CD4-positive, alpha-beta T cell treated with Interferon alpha-2 for 1 hour (primary cell): ENCODE measurements at places on chromosomes 3 and 15.

DNA sequence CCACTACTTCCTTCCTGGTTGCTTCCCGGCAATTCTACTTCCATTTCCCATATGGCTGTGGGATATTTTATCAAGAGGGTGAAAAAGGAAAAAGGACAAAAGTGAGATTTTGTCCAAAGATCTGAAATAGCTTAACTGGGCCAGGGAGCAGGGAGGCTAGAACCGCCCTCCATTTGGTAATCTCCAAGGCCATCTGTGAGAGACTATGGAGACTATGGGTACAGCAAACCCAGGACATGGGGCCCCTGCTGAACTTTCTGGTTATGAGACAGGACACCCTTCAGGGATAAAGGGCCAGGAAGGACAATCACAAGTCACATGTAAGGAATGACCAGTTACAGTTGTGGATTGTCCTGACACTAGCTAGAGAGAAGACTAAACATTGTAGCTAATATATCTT lies 24.3 kb downstream of the ZSCAN2 start:
- no peak for DNase-seq

DNA sequence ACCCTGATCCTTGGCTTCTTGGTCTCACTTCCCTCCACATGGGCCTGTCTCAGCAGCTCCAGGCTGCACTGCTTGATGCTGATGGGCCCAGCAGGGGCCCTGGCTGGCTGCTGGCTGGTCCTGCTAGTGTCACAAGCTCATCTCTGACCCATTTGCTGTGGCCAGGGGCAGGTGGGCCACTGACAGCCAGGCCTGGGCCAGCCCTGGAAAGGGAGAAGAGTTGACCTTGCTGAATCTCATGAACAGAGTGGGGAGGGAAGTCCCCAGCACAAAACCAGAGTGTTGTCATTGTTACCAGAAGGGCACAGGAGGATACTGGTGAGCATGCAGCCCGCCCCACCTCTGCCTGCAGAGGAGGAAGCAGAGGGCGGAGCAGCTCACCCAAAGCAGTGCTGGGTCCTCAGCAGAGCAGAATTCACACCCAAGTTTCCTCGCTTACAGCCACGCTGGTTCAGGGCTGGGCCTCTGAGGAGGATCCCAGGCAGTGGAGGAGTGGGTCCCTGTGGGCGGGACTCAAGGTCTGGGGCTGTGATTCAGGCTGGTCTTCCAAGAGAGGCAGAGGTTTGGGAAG lies 7.6 kb upstream of the KLF15 start:
- no peak for DNase-seq

GRCh38 chr15:33746203-33746602 lies 222.1 kb upstream of the CHRM5 start:
- no peak for DNase-seq

GRCh38 chr15:50328116-50328515 lies 26.9 kb downstream of the GABPB1 start:
- no peak for DNase-seq

DNA sequence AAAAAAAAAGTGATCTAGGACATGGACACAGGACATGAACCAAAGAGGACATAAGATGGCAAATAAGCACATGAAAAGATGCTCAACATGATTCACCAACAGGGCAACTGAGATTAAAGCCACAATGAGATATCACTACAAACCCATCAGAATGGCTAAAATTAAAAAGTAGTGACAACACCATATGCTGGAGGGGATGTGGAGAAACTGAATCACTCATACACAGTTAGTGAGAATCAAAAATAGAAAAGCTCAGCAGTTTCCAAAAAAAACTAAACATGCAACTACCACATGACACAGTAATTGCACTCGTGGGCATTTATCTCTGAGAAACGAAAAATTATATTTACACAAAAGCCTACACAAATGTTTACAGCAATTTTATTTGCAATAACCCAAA lies 27.9 kb upstream of the ACKR4 start:
- no peak for DNase-seq

DNA sequence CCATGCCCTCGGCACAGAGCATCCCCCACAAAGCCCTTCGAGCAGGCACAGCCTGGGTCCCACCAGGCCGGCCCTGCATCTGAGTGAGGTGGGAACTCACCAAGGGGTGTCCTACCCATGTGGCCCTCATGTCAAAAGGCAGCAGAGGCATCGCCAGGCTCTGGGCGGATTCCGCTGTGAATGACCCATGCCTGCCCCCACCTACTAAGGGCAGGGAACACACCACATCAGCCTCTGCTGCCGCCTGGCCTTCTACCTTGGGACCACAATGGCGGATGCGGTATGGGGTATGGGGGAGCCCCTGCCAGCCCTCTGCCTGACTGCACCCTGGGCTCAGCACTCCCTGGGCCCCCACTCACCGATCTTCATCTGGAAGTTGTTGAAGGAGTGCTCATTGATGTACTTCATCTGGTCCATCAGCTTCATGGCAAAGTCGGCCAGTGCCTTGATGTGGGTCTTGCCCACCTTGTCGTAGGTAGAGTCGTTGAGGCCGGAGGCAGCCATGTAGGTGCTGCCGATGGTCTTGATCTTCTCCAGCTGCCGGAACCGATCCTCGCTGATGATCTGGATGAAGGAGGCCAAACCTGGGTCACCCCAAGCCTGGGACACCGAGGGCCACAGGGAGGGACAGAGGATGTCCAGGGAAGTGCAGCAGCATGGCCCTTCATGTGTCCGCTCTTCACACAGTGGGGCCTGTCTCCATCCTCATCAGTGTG lies 87.8 kb downstream of the SEC22A start:
- no peak for DNase-seq

- DNase-seq = peak; percentile 53
These were observed 141.8 kb downstream of the EEFSEC start for GRCh38 chr3:128294999-128295468.

- DNase-seq = no peak
These were observed 316.1 kb downstream of the TLE3 start for GRCh38 chr15:69781411-69782125.

DNA sequence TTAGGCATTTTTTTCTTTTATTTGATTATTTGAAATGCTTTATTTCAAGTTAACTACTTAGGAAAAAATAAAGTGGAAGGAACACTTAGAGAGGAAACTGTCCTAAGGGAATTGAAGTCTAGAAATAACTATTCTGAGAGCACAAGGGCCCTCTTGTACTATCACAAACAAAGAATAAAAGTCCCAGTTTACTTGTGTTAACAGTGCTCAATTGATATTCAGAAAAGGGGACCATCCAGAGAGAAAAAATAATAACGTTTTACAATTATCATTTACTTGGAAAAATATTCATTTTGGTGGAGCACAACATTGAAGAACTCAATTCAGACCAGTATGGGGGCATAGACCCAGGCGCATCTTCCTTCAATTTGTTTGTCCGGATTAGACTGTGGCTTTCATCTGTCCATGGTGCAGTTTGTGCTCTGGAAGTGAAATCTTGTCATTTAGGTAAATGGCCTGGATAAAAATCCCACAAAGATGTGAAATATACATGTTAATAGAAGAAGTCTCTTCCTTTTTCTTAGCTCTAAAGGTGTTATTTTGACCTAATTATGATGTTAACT lies 54.5 kb upstream of the SAMMSON start:
- no peak for DNase-seq

- DNase-seq = no peak
These were observed 134.1 kb downstream of the NLGN1 start for GRCh38 chr3:173531602-173532001.

GRCh38 chr3:24389108-24390090 lies 105.3 kb downstream of the THRB start:
- no peak for DNase-seq

- DNase-seq = no peak
These were observed 153.5 kb downstream of the RPLP1 start for GRCh38 chr15:69606144-69606543.

DNA sequence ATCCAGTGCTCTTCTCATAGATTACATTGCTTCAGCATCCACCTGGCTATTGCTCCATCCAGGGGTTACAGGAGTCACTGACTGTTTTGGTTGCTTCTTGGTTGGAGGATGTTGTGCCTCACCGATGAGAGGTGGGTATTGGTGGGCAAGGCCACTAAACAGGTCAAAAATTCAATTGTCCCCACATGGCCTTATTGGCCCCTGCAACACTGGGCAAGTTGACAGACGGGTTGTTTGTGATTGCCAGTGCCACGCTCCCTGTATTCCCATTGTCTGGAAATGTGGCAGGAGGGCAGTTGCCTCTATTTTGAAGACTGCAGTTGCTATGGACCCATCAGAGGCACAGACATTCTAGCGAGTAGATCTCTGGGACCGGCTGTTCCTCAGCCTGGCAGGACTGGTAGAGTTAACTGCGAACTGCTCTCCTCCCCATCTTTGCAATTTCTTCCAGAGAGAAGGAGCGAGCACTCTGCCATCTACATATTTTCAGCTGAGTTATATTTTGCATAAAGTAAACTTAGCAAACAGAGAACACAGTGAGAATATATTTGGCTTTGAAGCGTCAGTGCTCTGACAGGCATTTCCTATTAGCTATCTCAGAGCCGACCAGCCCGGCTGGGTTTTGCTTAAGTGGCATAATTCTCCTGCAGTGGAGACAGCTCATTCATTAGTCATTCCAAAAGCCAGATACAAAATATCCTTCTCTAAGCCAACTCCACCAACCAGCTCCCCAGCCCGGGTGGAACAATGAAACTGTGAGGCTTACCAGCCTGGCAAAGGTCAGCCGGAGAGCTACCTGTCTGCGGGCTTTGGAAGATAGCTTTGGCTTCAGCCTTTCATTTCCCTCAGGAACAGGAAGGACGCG lies 26.0 kb upstream of the MAGEF1 start:
- DNase-seq = no peak

GRCh38 chr3:151067158-151067557 lies 18.3 kb upstream of the MED12L start:
- no peak for DNase-seq

DNA sequence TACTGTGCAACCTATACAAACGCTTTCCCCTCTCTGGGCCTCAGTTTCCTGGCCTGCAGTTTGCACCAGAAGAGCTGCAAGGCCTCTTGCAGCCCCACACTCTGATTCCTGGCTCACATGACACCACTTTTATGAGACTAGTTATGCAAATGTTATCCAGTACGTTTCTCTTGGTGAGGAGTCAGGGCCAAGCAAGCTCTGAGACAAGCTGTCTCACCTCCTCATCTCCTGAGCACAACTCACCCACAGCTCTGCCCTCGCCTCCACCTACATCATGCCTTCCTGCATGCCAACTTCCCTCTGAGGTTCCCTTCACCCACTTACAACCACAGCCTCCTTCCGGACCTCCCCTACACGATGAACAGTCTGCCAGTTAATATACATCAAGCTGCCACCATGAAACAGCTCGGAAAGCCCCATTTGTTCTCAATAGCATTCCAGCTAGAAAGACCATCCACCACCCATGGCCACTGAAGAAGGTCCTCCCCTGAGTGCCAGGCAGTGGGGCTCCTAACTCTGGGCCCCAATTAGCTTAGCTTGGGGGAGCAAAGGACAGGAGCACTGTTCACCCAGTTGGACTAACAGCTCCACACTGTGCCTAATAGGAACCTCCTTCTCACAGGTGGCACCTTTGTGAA lies 25.0 kb downstream of the CRYGS start:
- DNase-seq = peak; percentile 69

DNA sequence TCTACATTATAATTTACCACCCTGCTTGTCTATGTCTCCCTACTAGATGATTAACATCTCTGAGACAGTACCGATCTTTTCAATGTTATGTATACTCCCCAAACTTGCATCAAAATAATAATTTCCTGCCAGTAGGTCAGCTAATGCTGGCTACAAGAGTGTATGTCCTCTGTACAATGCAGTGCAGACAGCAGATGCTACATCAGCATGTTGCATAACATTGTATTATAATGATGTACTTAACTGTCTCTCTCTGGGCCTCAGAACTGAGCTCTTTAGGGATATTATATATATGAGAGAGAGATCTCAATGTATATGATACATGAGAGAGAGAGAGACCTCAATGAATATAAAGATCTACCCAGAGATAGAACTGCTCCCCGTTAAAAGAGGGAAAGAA lies 456.6 kb downstream of the SHQ1 start:
- no peak for DNase-seq

DNA sequence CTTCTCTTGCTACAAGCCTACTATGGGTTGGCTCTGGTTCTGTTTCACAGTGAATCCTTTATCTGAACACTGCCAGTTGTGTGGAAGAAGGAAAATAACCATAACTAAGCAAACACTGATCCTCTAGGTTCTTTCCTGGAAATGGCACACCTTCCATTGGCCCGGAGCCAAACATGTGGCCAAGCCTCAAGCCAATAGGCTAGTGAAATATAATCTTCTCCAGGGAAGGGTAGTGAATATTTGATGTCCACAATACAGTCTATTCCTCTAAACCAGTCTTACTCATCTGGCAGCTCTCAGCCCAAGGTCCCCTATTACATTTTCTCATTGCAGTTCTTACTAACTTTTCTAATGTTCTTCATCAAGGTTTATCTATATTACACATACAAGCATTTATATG lies 921.3 kb downstream of the TUSC7 start:
- DNase-seq = no peak
